A549 treated with CpdA at 1 μM for 4 hours (cell line): ENCODE measurements at places on chromosomes 4 and X. TPM values are rescaled to one million over a fixed set of nuclear protein-coding genes. Genes with fewer than 3 reads are reported as not detected.

The CFAP299 gene
- not detected in 5 replicates for total RNA-seq

The UGT2B7 gene
- 0.12 to 0.34 TPM (median 0.18 TPM) in 5 replicates for total RNA-seq

The NUDT11 gene
- total RNA-seq: 3.1 to 3.6 TPM (median 3.4 TPM) in 5 replicates

The MTNR1A gene
- 0.23 to 0.51 TPM (median 0.35 TPM) in 5 replicates for total RNA-seq

The TKTL2 gene
- total RNA-seq: not detected in 5 replicates

The PF4V1 gene
- total RNA-seq: not detected in 5 replicates

The NXF2B gene
- not detected in 5 replicates for total RNA-seq

The CHST7 gene
- total RNA-seq: 10.5 to 19.9 TPM (median 18.7 TPM) in 5 replicates

The ETNPPL gene
- not detected in 5 replicates for total RNA-seq
